NCI-H1930 (cell line): ENCODE measurements at places on chromosomes 5 and 9.
A peak's percentile ranks its signal among the peaks of the same experiment; 100 is the strongest.

DNA sequence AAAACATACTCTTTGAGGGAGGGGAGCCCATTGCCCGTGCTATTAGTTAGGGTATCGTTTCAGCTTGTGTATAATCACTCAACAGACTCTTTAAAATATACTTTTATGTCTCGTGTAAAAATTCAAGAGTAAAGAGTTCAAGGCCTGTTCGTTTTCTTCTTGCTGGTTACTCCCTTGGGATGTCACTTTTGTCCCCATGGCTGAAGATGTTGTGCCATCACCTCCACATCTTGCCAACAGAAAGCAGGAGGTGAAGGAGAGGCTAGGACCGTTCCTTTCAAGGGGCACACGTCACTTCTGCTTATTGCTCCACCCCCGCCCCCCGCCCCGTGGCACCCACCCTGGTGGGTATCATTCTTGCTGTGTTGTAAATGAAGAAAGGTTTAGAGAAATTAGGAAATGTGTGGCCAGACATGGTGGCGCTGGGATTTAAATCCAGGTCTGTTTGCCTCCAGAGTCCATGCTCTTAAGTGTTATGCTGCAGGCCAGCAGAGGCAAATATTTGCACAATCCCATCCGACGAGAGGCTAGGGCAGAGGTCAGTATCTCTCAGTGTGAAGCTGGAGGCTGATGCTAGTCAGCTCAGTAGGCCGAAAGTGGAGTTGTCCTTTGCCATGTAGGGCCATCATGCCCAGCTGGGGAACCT is 3.0 kb downstream of the MLANA start:
- DNase-seq, result no peak

DNA sequence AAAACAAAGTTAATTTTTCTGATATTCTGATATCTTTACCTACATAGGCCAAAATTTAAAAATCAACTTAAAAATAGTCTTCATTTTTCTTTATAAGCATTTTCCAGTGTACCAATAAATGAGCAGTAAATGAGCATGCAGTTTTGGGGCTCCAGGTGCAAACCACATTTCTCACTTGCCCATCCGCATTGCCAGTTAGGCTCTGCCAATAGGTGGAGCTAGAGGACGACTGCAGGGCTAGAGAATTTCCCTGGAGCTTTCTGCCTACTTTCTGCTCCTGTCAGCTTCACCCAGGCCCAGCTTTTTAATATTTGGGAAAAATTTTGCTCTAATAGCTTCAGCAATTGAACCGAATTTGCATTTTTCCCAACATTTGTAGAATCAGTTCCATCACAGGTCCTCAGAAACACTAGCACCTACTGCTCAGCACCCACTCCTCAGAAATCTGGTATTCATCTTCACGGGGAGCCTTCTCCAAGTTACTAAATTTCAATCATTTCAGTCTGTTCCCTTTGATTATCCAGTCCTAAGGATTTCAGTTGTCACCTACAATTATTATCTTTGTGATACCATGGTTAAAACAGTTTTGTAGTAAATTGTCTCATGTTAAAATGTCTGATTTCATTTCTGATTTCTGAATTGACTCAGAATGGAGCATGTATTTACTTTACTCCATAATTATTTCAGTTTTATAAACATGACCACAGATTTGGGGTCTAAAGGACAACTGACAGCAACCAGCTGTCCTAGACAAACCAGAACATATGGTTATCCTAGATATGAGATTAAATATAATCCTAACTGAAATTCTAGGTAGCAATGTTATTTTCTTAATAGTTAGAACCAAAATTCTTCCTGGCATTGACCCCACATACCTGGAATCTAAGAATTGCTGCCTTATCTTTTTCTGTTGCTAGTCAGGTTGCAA is 104.6 kb upstream of the FAM174A start:
- no peak for DNase-seq

GRCh38 chr9:104745852-104746251 is 1.6 kb upstream of the NIPSNAP3A start:
- no peak for DNase-seq

DNA sequence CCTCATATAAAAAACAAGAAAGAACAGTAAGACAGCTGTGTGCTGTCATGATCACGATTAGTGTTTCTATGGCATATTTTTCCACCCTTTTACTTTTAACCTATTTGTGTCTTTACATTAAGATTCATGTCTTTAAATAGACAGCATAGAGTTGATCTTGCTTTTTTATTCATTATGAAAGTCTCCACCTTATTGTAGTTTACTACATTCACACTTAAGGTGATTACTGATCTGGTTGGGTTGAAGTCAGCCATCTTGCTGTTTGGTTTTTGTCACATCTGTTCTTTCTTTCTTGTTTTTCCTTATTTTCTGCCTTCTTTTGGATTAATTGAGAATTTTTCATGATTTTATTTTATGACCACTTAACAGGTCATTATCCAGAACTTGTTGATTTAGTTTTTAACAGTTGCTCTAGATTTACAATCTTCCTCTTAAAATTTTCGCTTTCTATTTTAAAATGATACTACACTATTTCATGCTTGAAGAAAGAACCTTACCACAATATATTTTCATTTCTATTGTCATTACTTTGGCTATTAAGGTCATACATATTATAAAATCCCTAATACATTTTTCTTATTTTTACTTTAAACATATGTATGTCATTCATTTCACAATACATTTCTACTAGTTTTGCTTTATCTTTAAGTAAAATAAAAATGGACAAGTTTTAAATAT is 292.5 kb downstream of the SH3GL2 start:
- DNase-seq, result no peak

GRCh38 chr5:151097061-151097460 is 16.2 kb upstream of the TNIP1 start:
- DNase-seq, result no peak

GRCh38 chr5:11050596-11051304 is 289.7 kb upstream of the DAP start:
- DNase-seq, result no peak

DNA sequence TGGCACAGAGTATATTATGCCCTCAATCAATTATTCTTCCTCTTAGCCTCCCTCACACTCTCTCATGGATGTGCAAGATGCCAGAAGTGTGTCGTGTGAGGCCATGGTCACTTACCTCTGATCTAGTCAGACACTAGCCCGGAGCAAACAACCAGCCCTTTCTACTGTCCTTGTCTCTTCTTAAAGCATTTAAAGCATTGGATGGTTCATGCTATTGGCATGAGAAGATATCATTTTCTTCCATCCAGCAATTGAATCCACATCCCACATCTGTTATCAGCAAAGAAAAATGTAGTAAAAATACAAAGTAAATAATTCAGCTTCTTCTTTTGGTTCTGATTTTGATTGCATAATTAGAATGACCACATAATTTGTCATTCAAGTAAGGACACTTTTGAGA is 267.2 kb upstream of the ACO1 start:
- no peak for DNase-seq

DNA sequence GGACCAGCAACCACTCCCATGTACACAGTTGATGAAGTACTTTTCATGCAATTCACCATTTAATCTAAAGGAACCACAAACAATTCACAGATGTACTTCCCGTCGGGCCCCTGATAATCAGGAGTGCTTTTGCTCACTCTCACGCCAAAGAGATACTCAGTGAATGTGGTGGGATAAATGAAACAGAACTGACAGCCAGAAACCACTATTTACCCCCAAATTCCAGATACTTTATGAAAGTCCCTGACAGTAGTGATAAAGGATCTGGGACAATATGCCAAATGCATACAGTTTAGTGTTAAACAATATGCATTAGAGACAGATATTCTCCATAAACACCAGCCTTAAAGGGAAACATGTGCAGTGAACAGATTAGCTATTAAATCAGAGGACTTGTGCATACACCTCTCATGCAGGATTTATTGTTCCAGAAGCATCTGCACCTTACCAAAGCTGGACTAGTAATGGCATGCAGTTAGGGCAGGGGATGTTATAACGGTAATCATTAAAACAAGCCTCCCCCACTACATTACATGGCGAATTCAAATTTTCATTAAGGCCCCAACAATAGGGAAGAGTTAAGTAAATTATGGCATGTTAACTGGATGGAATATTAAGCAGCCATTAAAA is 74.0 kb upstream of the SLC25A51 start:
- DNase-seq, result no peak

DNA sequence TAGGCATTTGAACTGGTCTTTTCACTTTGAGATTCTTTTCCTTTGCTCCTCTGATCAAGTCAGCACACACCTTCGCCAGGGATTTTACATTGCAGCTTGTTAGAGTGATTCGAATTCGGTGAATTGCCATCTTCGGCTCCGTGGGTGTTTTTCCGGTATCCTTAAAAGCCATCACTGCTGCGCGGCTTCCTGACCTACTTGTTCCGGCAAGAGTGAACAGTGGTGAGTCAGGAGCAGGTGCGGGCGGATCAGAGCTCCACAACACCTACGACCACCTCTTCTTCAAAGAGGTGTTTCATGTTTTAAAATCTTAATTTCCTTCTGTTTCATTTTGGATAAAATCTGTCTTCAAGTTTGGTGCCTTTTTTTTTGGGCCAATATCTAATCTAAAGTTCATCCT is 134.6 kb downstream of the TMC1 start:
- DNase-seq, result no peak

DNA sequence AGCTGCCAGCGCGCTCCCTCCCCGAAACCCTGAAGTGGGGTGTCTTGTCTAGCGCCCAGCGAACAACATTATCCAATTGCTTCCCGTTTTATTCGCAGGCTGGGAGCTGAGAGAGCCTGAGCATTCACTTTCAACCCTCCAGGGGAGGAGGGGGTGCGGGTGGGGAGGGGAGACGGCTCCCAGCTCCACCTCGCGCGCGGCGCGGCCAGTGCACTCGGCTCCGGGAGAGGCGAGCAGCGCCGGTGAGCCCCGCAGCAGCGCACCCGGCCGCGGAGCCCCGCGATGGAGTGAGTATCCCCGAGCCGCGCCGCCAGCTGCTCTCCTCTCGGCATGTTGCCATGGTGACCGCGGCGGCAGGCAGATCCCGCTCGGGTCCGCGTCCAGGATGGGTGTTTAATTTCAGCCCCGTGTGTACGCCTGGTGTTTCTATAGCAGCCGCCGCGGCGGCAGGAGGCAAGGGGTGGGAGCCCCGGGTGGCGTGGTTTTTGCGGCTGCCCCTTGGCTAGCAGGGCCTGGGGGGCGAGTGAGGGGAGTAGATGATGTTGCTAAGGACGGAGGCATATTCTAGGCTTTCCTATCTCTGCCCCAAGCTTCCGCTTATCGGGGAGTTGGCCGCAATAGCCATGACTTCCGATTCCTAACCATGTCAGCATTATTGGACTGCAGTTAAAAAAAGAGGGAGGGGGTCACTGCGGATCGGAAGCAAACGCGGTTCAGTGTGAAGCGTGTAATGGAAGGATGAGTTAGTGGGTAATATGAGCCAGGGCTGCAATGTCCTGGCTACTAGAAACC is 139.2 kb upstream of the PALM2AKAP2 start:
- peak; percentile 50 for DNase-seq

DNA sequence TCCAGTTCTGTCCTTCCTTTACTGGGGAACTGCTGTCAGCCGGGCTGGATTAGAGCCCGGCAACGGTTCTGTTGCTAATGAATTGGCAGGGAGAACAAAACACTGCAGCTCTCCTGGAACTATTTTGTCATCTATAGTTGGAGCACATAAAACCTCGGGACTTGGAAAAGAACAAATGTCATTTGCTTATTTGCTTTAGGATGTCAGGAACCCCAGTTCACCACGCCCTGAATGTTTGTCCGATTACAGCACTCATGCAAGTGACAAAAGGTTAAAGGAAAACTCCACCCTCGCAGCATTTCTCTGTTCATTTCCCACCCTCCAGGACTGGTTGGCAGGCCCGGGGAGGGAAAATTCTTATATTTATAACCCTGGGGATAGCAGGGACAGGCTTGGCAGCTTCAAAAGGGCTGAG is 66.4 kb upstream of the PLPP1 start:
- no peak for DNase-seq

DNA sequence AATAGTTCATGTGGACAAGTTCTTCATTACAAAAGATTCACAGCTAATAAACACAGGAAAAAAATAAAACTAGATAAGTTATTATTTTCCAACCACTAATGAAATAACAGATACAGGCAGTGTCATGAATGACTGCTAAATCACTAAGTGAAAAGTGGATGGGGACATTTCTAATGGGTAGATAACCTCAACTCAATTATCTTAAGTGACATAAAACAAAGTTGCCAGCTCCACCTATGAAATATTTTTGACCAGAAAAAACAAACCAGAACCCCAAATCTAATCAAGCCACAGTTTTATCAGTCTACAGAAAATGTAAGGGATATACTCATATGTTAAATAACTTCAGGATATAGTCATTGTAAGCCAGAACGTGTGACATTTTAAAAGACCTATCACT is 74.4 kb downstream of the AGTPBP1 start:
- no peak for DNase-seq

DNA sequence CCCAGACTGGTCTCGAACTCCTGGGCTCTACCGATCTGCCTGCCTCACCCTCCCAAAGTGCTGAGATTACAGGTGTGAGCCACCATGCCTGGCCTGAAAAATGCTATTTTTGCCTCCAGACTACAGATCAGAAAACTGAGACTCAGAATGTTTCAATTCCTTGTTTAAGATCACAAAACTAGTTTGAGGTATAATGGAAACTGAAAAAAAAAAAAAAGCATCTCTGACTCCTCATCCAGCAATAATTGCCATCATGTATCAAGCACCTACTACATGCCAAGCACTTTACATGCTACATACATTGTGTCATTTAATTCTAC is 35.6 kb downstream of the PLAC8L1 start:
- DNase-seq, result no peak

- no peak for DNase-seq
These were observed 125.8 kb downstream of the MYO10 start for GRCh38 chr5:16810208-16810854.

DNA sequence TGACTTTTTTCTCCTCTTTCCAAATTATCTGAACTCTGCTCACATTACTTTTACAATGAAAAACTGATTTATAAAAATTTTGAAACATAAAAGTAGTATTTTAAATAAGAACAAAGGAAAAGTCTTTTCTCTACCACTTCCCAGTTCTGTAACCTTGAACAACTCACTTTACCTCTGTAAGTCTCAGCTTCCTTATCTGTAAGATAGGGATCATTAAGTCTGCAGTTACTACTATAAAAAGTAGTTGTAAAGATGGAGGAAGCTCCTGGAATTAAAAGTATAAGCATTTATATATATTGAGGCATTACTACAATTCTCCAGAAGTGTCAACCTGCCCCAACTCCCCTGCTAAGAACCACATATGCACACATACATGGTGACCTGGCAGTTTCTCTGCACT is 88.0 kb downstream of the TTC39B start:
- no peak for DNase-seq

- DNase-seq, result peak; percentile 33
These were observed 39.2 kb upstream of the NKD2 start for GRCh38 chr5:969408-969839.
